ENCODE measurements at places on chromosomes 6 and 20.
A peak's percentile ranks its signal among the peaks of the same experiment; 100 is the strongest.

DNA sequence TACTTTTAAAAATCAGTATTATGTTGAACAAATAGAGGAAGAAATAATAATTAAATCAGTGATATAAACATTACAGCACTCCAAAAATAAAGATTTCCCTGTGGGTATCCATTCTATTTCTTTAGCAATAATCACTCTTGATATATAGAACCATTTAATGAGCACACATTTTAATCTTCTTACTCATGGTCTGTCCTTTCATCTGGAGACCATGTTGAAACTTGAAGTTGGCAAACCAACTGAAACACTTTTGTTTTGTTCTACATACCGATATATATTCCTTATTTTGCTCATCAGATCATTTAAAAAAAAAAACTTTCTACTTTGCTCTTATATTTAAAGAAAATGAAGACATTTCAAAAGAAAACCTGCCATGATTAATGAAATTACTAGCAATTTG, 13.4 kb downstream of the C6orf58 start:
- ATAC-seq = no peak

DNA sequence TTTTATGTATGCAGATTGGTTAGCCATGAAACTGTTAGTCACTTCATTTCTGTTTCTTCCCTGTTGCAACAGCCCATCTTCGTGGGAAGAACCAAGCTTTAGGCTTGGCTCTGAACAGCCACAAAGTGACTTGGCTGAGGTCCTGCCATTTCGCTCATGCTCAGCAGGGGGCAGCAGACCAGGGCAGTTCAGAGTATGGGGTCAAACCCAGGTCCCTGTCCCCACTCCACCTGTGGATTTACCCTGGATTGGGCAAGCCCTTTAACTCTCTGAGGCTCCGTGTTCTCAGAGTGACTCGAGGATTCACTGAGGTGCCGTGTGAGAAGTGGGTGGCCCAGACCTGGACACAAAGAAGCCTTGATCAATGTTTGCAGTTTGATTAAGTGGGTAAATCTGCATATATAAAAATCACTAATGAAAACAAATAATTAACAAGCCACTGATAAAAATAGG, 19.8 kb upstream of the MAP1LC3A start:
- peak; percentile 56 for ATAC-seq

DNA sequence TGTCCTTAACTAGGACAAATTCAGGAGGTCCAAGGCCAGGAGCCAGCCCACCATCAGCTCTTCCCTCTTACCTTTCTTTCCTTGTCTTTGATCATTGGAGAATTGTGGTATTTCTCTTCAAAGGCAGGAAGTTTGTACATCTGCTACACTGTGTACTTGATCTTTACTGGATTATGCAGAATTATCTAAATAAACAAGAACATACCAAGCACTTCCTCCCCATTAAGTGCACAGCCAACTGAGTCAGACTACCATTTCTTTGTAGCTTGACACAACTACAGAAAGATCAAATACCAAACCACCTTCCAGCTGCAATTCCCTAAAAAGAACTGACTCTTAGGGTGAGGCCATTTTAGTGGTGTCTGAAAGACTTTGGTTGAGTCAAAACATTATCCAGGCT, 195.1 kb downstream of the HDGFL1 start:
- no peak for ATAC-seq

- no peak for ATAC-seq
Measured at GRCh38 chr6:35008858-35009257, 119.8 kb downstream of the ANKS1A start.

GRCh38 chr6:85063611-85064010, 299.2 kb upstream of the TBX18 start:
- no peak for ATAC-seq

- no peak for ATAC-seq
Measured at GRCh38 chr6:38020593-38020992, 201.1 kb downstream of the ZFAND3 start.

GRCh38 chr20:18637224-18637623, 49.4 kb downstream of the DTD1 start:
- ATAC-seq = no peak

DNA sequence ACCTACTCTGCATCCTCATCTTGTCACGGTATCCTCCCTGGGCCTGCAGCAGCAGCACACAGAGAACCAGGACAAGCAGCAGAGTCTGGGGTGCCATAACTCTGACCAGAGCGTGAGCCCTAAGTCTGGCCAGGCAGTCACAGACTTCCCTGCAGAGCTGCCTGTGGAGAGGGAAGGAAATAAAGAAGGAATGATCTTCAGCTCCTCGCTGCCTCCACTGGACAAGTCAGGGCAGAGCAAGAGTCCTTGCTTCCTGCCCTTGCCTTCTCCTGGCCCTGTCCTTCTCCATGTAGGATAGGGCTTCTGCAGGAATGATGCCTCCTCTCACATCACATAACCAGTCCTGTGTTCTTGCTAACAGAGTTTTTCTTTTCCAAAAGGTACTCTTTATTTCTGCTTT, 15.9 kb upstream of the WFDC11 start:
- no peak for ATAC-seq

- peak; percentile 72 for ATAC-seq
Measured at GRCh38 chr6:137313928-137314855, 95.0 kb upstream of the IFNGR1 start.

- ATAC-seq = peak; percentile 87
Measured at GRCh38 chr6:90610751-90611542, 24.1 kb upstream of the MAP3K7 start.

- ATAC-seq = no peak
Measured at GRCh38 chr20:35240811-35241293, 14.4 kb downstream of the MMP24 start.

Data from activated T-helper 17 cell treated with anti-CD3 and anti-CD28 coated beads, Interleukin-2, amount 50 U/mL, for 72 hours (primary cell).